ENCODE measurements at places on chromosomes 1 and 21.

DNA sequence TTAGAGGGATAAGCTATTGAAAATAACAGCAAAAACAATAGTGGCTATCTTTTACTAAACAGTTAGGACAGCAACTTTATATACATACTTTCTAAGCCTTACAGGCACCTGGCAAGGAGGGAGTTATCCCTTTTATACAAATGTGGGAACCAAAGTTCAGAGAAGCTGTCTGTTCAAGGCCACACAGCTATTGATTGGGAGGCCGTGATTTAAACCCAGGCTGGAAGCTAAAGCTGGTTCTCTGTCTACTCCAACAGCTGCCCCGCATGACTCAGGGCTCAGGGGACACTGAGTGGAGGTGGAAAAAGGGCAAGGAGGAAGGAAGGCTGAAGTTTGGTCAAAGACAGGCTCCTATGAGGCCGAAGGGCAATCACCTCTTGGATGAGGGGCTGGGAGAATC lies 26.7 kb downstream of the KCNA2 start:
- no peak for DNase-seq

DNA sequence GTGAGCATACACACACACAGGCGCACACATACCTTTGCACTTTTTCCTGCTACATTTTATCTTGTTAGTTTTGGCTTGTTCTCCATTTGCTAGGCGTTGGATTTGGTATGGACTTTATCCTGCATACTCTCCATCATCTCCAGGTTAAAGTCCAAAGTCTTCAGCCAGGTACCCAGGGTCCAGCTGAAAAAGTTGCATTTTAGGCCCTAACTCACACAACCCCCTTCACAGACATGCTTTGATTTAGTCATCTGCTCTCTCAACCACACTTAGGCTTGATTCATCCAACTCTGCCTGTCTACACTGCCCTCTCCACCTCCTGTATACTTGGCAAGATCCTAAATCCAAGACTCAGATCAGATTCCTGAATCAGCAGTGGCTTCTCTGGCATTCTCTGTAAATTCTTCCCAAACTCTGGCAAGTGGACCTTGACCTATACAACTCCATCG lies 10.7 kb upstream of the LAMB3 start:
- DNase-seq = no peak

- no peak for DNase-seq
These were observed 35.8 kb downstream of the PLEKHA6 start for GRCh38 chr1:204323887-204324286.

- DNase-seq = no peak
These were observed 28.1 kb downstream of the SERINC2 start for GRCh38 chr1:31441073-31441472.

DNA sequence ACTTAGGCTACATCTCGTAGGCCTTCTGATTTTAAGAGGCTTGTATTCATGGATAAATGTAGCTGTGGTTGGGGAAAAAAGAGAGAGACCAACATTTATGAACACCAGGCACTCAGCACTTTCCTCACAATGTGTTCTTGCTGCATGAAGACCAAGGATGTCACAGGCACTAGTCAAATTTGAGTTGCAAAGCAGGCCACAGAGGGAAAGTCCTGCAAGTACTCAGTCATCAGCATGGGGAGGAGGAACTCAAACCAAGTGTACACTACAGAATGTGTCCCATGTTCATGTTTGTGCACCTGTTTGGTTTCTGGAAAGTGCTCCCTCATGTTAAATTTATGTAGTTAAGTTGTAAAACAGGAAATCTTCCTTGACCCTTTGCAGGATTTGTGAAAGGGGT lies 8.7 kb upstream of the MAP3K7CL start:
- DNase-seq = peak; percentile 91

GRCh38 chr1:220921498-220921897 lies 42.3 kb downstream of the HLX start:
- no peak for DNase-seq
